ENCODE measurements at places on chromosomes 7 and 10.

DNA sequence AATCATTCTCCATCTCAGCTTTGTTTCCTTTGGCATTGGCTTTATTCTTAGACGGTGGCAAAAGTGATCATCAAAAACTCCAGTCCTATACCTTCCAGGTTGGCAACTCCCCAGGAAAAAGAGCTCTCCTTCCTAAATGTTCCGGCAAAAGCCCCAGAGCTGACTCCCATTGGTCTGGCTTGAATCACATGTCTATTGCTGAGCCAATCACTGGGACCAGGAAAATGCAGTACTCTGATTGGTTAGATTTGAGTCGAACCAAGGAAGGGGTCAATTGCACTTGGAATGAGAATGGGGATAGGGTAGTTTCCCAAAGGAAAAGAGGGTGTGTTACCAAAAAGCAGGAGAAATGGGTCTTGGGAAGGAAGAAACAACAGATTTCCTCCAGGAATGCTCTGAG, 22.3 kb downstream of the LEP start:
- no peak for DNase-seq

GRCh38 chr10:6918305-6918704, 338.2 kb upstream of the PRKCQ start:
- peak; percentile 52 for DNase-seq

- no peak for DNase-seq
Measured at GRCh38 chr7:65971021-65971420, 11.0 kb downstream of the GUSB start.

DNA sequence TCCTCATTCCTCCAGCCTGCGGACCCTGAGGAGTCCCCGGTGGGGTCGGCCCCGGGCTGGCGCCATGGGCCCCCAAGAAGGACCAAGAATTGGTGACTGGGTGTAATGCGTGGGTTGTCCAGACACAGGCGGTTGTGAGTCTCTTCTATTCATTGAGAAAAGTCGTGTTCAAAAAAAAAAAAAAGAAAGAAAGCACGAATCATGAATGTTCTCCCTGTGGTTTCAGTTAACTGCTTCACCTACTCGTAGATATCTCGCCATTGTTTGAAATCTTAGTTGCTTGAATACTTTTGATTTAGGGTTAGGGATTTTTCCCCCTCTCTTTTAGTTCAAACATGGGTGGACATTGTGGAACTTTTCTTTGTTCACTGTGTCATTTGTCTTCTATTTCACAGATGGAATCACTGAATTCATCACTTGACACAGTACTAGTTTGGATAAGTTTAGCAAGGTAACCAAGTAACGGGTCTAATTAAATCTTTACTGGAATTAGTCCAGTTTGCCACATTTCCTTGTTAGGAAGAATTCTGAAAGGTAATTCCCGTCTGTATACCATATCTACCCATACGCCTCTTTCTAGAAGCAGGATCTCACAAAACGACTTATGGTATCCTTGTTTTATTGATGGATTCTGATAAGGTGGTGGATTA, 775 bp downstream of the STARD3NL start:
- DNase-seq = no peak

GRCh38 chr10:95476469-95477174, 84.5 kb downstream of the SORBS1 start:
- no peak for DNase-seq

DNA sequence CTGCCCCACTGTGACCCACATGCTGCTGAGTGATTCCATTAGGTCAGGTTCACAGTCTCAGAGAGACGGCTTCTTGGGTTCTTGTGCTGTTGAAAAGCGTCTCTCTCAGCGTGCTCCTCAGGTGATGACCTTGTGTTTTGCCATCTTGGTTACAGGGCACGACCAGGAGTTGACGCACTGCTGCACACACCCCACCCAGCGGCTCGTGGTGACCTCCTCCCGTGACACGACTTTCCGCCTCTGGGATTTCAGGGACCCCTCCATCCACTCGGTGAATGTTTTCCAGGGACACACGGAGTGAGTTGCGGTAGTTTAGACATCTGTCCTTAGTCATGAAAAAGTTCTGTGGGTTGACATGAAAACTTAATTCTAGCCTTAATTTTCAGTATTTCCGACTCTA, 48.8 kb downstream of the WDR37 start:
- no peak for DNase-seq

- no peak for DNase-seq
Measured at GRCh38 chr7:7550663-7551062, 15.0 kb upstream of the COL28A1 start.

- no peak for DNase-seq
Measured at GRCh38 chr10:131802156-131802915, 98.5 kb upstream of the PPP2R2D start.

DNA sequence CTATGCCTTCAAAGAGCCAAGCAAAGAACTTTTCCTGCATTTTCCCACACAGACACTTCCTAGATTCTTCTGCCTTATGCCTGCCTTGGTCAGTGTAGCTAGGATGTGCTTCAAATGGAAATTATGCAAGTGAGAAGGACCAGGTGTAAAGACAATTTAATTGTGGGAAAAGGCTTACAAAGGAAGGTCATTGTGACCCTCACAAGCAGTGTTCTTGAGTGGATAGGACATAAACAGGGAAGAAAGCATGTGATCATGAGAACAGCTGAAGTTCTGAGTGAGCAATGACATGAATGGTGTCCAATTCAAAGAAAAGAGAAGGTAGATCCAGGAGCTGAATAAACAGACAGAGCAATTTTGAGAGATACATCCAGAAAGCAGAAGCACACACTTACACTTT, 1.3 kb upstream of the PIP start:
- no peak for DNase-seq

GRCh38 chr7:139829025-139829774, at the start of gene TBXAS1:
Gene TBXAS1, plus strand, starts transcription at chr7:139829264. Its CDS starts 127 bp downstream, at chr7:139829391.
- no peak for DNase-seq

DNA sequence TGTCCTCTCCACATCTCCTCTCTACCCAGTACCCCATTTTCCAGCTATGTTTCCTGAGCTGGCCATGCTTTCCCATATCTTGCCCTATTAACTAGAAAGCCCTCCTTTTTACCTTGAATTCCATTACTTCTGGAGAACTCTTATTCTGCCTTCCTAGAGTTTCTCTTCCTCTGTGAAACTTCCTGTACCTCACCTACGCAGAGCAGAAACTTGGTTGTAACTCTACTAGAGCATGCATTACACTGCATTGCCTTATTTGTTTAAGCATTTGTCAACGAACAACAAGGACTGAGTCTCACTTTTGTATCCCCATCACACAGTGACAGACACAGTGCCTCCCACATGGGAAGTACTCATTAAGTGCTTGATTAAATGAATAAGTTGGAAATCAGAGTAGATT, 36.4 kb downstream of the VCL start:
- DNase-seq = no peak

GRCh38 chr7:47614450-47614849, 32.5 kb upstream of the TNS3 start:
- DNase-seq = no peak

DNA sequence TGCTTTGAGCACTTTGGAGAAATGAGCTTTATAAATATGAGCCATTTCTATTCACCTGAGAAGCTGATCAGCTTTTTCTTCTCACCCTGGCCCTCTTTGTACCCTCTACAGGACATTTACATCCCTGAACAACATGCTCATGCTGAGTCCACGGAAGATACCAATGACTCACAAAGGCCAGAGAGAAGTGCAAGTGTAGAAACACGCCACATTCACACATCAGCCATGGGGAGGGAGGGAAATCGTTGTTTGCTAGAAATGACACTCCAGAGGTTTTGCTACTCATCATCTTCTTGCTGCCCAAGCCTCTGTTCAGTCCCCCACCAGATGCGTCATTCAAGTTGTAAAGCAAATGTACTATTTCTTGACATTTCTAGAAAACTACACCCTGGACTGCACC, 2.8 kb upstream of the UCN3 start:
- DNase-seq = no peak

DNA sequence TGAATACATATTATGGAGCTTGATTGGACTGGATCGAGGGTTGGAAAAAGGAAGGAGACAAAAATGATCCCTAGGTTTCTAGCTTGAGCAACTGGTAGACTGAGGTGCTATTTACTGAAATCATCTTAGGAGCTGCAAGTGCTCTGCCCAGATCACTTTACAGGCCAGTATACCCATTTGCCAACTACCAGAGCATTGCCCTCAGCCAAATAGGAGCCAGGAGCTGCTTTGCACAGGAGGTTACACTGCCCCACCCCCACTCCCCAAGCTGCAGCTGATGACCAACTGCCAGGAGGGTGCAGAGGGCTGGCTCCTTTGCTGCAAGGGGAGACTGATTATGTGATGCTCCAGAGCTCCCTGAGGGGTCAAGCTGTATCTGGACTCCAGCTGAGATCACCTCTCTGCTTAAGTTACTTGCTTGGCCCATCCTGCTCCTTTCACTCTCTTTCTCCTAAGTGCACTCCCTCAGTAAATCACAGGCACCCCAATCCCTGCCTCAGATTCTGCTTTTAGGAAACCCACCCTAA, 275.4 kb downstream of the ZEB1 start:
- no peak for DNase-seq

DNA sequence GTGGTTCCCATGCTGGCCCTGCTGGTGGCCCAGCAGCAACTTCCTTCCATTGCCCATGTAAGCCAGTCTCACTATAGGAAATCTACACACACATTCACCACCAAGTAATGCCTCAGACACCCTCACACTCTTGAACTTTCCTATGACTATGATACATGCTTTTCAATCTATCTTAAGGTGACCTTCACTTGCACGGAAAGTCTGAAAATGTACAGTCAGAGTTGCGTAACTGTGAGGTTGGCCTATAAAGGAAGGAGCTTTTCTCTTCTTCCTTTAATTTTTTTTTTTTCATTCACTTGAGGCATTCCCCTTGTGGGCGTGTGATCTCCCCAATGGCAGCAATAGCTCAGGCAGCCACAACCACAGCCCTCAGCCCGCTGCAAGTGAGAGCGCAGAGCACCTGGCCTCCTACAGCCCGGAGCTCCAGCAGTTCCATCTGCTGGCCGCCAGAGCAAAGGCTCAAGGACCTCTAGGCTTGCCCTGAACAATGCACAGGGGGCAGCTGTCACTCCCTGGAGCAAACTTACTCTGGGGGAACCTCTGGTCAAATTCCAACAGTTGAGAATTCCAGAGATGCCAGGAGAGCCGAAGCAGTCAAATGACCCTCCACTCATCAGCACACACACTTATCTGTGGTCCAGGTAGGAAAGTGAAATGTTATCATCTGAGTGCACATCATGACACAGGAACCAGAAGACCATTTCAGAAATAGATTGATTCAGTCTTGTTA, 123.1 kb upstream of the ADO start:
- peak; percentile 81 for DNase-seq

GRCh38 chr10:132397671-132398565, 918 bp downstream of the PWWP2B start:
- DNase-seq = no peak

GRCh38 chr7:29372351-29373090, 177.9 kb downstream of the CHN2 start:
- no peak for DNase-seq

GRCh38 chr7:104231054-104232046, 23.5 kb upstream of the ORC5 start:
- no peak for DNase-seq

DNA sequence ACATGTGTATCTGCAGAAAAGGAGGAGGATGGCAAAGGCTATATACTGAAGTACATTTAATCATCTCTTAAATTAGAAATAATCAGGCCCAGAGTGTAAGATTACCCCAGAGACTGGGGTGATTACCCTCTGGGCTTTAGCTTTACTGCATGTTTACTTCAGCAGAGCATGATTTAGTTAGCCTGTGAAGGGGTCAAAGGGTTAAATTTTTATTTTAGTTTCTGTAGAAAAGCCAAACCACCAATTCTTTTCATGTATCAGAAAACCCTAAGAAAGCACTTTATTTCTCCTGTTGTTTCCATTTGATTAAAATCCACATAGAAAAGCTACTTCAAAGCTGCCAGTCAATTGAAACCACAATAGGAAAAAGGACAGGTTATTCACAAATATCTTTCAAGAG, 101.5 kb upstream of the LSM8 start:
- DNase-seq = no peak

- DNase-seq = no peak
Measured at GRCh38 chr10:79458483-79458882, 13.1 kb upstream of the ZCCHC24 start.

GRCh38 chr7:101565601-101566209, 63.4 kb downstream of the MYL10 start:
- DNase-seq = no peak

DNA sequence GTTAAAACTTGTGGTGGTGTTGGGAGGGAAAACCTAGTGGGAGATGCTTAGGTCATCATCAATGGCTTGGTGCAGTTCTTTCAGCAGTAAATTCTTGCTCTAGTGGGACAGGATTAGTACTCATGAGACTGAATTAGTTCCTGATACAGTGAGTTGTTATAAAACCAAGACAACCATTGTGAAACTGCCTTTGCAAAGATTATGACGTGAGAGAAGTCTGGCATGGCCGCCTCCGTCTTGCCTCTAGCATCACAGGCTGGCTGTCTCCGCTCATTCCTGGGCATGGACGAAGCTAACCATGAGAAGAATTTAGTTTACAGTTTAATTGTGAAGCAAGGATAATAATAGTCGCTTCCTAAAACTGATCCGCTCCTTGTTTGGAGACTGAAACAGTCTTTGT, 186.4 kb downstream of the KIF20B start:
- DNase-seq = no peak

- no peak for DNase-seq
Measured at GRCh38 chr7:155163696-155164095, 93.6 kb downstream of the HTR5A start.

DNA sequence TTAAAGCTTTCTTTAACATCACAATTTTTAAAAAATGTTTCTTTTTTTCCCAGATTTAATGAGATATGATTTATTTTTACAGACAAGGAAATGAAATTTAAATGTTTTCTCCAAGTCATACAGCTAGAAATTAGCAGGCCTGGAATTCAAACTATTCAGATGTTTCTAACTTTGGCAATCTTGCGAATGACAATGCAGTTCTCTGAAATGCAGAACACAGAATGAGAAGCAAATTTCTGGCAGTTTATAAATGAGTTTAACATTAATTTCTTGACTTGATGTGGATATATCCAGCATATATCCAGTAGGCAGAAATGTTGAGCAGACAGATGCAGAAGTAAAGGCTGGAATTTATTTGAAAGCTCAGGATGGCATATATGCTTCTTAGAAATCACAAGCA, 227.5 kb downstream of the THSD7A start:
- DNase-seq = no peak

DNA sequence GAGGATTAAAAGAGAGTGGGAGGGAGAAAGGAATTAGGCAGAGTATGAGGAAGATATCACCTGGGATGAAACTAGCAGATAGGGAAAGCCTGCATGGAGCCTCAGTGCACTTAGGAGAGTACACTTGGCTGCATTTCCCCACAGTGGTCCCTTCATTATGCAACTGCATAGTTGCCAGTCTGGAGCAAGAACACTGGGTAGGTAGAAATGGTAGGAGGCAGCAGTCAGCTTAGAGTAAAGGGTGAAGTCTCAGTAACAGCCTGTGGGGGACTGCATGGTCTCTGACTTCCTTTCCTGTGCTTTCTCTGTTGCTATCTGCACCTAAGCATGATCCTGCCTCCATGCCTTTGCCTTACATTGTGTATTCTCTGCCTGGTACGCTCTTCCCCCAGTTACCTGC, 14.0 kb upstream of the PCGF5 start:
- no peak for DNase-seq

Measured in activated CD8-positive, alpha-beta memory T cell treated with anti-CD3 and anti-CD28 coated beads for 4 hours (primary cell).